Glomerular endothelial cell (primary cell): ENCODE measurements at places on chromosomes 5 and 9.

DNA sequence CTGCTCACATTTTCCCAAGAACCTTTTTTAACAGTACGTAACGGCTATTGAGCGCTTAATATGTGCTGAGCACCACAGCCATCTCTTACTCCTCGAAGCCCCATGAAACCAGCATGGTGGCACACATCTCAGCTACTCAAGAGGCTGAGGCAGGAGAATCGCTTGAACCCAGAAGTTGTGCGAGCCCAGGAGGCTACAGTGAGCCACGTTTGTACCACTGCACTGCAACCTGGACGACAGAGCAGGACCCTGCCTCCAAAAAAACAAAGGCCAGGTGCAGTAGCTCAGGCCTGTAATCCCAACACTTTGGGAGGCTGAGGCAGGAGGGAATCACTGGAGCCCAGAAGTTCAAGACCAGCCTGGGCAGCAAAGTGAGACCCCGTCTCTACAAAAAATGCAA is 28.2 kb downstream of the AQP7 start:
- DNase-seq: no peak

GRCh38 chr5:134958755-134959154 is 9.0 kb upstream of the CATSPER3 start:
- no peak for DNase-seq

DNA sequence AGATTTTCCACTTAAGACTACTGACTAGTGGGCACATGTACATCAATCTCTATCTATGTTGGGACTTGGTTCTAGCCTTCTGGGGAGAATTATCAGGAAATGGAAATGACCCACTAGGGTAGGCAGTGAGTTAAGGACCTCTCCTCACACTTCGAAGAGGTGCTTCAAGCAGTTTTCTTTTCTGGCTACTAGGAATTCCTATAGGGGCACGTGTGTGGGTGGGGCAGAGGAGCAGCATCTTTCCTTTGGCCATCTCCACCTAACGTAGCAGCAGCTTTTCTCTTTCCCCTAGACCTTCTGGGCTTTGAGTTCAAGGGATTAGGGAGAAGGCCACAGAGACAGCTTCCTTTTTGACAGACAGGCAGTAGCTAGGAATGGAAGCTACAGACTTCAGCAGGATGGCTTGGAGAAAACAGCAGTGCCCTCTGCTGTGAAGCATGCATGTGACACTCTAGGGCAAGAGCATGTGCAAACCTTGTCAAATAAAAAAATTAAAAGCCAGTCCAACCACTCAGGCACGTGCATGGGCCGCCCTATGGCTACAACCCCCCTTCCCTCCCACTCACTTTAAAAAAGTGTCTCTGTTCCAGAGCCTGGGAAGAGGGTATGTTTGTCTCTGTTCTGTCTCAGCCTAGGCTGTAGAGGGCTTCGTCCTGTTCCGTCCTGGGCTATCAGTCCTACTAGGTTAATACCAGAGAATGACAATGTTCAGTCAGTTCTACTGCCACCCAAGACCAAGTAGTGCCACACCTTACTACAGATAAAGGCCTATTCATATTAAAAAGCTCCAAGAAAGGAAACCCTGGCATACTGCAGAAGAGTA is 8.7 kb upstream of the GFRA3 start:
- peak; percentile 10 for DNase-seq

DNA sequence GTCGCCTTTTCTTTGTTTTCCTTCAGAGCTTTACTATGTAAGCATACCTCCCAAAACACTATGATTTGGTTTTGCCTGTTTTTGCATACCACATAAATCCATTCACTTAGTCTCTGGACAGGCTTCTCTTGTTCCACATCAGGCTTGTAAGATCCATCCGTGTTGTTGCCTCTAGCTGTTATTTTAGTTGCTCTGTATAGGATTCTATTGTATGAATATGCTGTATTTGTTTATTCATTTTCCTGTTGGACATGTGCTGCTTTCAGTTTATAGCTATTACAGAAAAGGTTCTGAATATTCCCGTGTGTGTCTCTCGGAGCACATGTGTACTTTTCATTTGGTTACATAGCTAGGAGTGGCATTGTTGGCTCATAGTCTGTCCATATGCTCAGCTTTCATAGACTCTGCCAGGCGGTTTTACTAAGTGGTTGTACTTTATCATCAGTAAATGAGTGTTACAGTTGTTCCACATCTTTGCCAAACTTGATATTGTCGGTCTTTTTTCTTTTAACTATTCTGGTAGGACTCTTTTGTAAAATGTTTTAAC is 41.8 kb downstream of the NUP214 start:
- no peak for DNase-seq

DNA sequence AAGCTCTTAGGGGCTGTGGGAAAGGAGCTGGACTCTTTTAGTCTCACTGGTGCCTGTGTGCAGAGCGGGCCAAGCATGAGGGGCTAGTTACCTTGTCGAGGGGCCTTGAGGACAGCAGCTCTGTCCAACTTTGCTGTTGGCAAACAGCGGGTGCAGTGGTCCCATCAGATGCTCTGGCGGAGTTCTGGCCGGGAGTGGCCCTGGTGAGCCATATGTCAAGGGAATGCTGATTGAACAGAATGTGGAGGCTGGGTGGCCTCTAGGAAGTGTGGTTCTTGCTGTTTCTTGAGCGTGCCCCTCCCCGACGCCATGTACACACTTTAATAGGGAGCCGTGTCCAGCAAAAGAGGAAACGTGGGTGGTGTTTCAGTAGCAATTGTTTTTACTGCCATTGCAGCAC is 3.6 kb upstream of the ADAMTS2 start:
- no peak for DNase-seq

- no peak for DNase-seq
These were observed 464.2 kb downstream of the SPOCK1 start for GRCh38 chr5:137034764-137035479.

DNA sequence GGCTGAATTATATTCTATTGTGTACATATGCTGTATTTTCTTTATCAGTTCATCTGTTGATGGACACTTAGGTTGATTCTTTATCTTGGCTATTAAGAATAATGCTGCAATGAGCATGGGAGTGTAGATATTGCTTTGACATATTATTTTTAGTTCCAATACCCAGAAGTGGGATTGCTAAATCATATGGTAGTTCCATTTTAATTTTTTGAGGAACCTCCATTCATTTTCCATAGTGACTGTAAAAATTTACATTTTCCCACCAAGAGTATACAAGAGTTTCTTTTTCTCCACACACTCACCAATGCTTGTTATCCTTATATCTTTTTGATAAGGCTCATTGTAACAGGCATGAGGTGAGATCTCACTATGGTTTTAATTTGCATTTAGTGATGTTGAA is 19.4 kb downstream of the JAK2 start:
- DNase-seq: no peak

DNA sequence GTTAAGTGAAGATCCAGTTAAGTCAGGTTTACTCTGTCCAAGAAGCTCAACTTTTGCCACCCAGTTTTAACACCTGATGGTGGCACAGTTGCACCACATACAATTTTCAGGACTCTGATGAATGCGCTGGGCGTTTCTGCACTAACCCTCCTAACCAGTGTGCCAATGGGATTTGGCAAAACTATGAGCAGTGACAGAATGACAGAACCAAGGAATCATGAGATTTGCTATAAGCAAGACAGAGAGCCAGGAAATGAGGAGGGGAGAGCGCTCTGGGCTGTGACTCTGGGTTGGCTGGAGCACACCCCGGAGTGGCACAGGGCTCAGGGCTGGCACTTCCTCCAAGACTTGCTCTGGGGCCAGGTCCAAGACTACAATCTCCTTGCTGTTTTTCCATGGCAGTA is 84.1 kb downstream of the SH3PXD2B start:
- no peak for DNase-seq
